H1 (cell line): ENCODE measurements at places on chromosomes 3 and 15. TPM values are rescaled to one million over a fixed set of nuclear protein-coding genes. Genes with fewer than 3 reads are reported as not detected.

Gene GPR149
- total RNA-seq = not detected in 2 replicates

GRCh38 chr15:74270854-74271520, 34.9 kb downstream of the CCDC33 start:
- no peak for DNase-seq

- DNase-seq = no peak
Observed at GRCh38 chr15:75446151-75446550, 5.3 kb downstream of the SIN3A start.

Gene CD200R1
- not detected in 2 replicates for total RNA-seq

- no peak for DNase-seq
Observed at GRCh38 chr3:107727102-107727501, 204.3 kb downstream of the BBX start.

DNA sequence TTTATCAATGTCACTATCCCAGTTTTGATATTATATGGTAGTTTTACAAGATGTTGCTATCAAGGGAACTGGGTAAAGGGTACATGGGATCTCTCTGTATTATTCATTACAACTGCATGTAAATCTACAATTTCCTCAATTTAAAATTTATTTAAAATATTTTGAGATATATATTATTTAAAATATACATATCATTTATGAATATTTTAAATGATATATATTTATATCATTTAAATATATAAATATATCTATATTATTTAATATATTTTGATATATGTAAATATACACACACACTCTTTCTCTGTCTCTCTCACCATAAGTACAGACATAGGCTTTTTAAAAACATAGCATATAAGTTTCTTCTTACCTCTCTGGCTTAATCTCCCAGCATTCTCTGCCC, 104.7 kb downstream of the TP63 start:
- DNase-seq = no peak

DNA sequence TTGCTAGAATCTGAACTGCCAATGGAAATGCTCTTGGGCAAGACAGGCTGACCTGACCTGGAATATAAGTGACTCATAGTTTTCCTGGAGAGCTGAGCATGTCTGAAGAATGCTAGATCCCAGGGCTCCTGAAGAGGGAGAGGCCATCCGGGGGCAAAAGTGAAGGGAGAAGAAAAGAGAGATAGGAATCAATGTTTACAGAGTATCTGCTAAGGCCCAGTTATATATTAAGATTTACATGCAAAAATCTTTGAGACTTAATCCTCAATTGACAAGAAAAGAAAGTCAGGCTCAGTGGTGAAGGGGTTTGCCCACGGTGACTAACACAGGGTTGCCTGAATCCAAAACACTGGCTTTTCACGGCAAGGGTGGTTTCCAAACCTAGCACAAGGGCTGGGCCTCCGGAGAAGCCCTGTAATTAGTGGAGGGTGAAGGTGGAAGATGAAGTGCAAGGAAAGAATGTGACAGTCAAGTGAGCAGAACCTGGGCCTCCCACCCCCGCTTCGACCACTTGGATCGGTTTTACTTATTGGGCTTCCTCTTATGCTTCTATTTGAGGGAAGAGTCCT, 91.7 kb upstream of the FGF12 start:
- no peak for DNase-seq

DNA sequence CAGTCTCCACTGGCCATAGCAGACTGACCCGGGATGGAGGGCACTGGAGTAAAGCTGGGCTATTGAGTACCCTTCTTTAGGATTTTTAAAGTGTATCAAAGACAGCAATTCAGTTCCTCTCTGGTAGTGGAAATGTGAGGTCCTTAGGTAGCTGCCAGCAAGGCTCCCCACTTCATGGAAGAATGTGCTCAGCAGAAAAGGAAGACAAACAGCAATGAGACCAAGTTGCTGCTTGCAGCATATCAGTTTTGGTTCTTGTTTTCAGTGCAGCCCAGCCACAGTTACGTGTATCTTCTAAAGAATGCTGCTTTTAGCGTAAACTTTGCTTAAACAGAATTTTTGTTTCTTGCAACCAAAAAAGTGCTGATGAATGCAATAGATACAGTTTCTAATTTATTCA, 374.0 kb upstream of the CBLB start:
- DNase-seq = no peak

DNA sequence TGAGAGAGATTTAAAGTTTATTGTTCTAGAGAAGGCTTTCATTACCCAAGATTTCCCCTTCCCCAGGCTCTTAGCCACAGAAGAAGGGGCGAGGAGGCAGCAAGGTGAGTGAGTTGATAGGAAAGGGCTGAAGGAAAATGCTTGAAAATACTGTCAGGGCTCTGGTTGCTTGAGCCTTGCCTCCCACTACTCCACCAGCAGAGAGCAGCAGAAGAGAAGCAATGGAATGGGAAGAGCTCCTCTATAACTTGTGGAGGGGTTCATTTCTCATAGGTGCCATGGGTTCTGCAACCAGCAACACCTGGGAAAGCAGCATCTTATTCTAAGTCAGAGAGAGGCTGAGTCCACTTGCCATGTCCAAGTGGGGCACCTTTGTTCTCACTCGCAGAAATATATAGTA, 184.0 kb upstream of the CNTN6 start:
- DNase-seq = no peak

DNA sequence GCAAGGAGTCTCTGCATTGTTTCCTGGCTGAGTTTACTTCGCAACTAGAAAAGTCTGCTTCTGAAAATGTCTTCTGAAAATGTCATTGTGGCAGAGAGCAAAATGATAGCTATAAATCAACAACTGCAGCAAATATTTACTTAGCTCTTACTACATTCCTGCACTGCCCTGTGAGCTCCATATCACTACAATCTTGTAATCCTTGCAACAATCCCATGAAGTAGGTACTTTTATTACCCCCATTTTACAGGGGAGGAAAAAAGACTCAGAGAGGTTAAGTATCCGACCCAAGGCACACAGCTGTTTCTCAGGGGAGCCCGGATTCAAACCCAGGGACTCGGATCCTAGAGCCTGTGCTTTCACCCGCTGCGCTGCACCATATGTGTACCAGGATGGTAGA, 34.2 kb upstream of the SPTBN5 start:
- DNase-seq = no peak

GRCh38 chr15:28107111-28107903, 8.2 kb upstream of the OCA2 start:
- no peak for DNase-seq

- no peak for DNase-seq
Observed at GRCh38 chr3:188053036-188053340, 101.0 kb upstream of the LPP start.

GRCh38 chr15:73082812-73083211, 30.5 kb downstream of the NEO1 start:
- no peak for DNase-seq

Gene AADACL2
- not detected in 2 replicates for total RNA-seq

DNA sequence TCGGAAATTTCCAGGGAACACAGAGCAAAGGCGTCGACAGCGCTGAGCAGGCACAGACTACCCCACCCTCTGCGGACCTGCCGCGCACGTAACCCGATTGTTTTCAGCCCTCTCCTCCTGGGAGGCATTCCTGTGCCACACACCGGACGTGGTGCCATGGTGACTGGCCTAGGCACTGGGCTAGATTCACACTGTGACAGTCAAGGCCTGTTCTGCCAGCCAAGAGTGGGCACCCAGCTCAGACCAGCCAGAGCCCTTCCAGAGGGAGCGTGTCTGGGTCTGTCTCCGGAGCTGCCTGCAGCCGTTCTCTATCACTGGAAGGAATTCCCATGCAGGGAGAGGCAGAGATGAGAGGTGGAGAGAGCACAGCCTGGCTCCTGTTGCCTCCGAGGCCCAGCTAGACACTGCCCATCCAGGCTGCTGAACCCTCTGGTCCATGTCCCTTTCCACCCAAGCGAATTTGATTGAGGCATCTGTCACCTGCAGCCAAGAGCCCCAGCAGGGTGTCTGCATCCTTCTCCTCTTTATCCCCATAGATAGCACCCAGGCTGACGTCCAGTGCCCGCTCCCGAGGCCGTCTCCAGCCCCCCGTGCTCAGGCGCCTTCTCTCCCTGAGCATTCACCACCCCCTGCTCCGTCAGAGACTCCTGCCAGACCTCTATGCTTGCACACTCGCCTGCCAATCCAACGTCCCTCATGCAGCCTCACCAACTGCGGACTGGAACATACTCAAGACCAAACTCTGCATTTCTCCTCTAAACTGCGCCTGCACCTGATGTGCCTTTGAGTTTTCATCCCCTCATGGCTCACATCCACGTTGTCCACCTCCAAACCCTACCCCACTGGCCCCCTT, 267.5 kb downstream of the OCA2 start:
- no peak for DNase-seq
